ENCODE measurements at places on chromosomes 7 and 10.

DNA sequence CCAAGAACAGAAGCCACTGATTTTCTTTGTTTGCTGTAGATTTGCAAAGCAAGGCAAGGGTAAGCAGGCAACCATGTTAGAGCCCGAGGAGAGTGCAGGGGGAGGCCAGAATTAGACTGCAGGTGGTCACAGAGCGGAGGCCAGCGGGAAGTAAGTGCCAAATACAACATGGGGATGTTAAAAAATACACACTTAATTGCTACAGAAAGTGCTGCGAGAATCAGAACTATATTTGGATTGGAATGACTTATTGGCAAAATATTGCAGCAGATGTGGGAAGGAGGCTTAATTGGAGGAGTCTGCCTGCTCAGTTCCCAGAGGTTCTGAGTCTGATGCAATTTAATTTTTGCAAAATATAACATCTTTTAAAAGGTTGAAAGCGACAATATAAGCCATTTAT lies 49.7 kb upstream of the ADCY1 start:
- no peak overlapping the region for H3K27ac ChIP-seq
- no peaks in the 10 kb centered on the region for H3K4me1 ChIP-seq
- no peaks in the 10 kb centered on the region for H3K36me3 ChIP-seq
- no peaks in the 10 kb centered on the region for H3K27me3 ChIP-seq

GRCh38 chr7:130063036-130063435 lies 7.3 kb upstream of the KLHDC10 start:
- H3K4me3 ChIP-seq, result no peak overlapping the region
- no peaks in the 10 kb centered on the region for H3K36me3 ChIP-seq
- no peak overlapping the region for H3K27ac ChIP-seq
- no peaks in the 10 kb centered on the region for H3K4me1 ChIP-seq
- DNase-seq, result no peak

- H3K4me3 ChIP-seq, result no peak overlapping the region
- no peak overlapping the region for H3K27ac ChIP-seq
- H3K36me3 ChIP-seq, result no peaks in the 10 kb centered on the region
- no peaks in the 10 kb centered on the region for H3K27me3 ChIP-seq
- H3K4me1 ChIP-seq, result peaks cover 7% of the 10 kb centered on the region
These were observed 54.3 kb downstream of the BMPER start for GRCh38 chr7:33959676-33960075.

DNA sequence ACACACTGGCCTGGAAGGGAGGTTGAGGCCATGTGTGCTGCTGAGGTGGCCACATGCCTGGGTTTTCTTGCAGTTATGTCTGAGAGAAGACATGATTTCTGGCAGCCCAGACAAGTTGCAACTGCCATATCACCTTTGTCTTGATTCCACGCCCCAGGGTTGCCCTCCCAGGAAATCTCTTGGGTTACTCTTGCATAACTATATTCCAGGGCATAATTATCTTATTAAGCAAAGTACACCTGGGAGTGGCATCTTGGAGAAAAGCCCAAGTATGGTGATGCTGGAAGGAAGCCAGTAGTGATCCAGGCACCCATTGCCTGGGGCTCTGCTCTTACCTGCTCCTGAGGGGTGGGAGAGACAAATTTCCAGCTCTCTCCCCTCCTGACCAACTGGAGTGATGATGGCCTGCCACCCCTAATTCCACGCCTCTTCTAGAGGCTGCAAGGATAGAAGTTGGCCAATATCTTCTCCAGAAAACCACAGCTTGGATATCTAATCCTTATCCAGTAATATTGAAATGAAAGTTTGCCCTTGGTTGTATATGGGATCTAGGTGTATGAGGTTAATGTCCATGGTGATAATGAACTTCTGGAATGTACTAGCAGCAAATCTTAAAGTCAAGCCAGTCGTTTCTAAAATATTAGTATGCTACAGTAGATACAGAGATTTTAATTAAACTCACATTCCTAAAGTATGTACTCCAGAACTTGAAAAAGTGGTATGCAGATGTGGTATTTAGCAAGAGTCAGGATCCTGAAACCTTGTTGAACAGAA lies 5.0 kb downstream of the AKR1B10 start:
- no peak for DNase-seq
- peaks cover 19% of the 10 kb centered on the region for H3K4me1 ChIP-seq
- H3K36me3 ChIP-seq, result no peaks in the 10 kb centered on the region
- H3K27ac ChIP-seq, result no peak overlapping the region
- no peak overlapping the region for H3K4me3 ChIP-seq

GRCh38 chr7:27680610-27681009 lies 17.9 kb upstream of the HIBADH start:
- peaks cover 18% of the 10 kb centered on the region for H3K4me1 ChIP-seq
- DNase-seq, result no peak
- no peaks in the 10 kb centered on the region for H3K36me3 ChIP-seq
- H3K4me3 ChIP-seq, result no peak overlapping the region

- DNase-seq, result no peak
- H3K27ac ChIP-seq, result no peak overlapping the region
- H3K4me3 ChIP-seq, result no peak overlapping the region
- H3K36me3 ChIP-seq, result no peaks in the 10 kb centered on the region
These were observed 167.6 kb downstream of the SNX13 start for GRCh38 chr7:17772581-17773288.

GRCh38 chr7:31475368-31475767 lies 38.5 kb upstream of the ITPRID1 start:
- H3K36me3 ChIP-seq, result no peaks in the 10 kb centered on the region
- H3K4me3 ChIP-seq, result no peak overlapping the region
- DNase-seq, result no peak

- DNase-seq, result no peak
- no peak overlapping the region for H3K4me3 ChIP-seq
- H3K36me3 ChIP-seq, result no peaks in the 10 kb centered on the region
- no peak overlapping the region for H3K27ac ChIP-seq
- H3K4me1 ChIP-seq, result peaks cover 23% of the 10 kb centered on the region
- H3K27me3 ChIP-seq, result no peaks in the 10 kb centered on the region
These were observed 1.0 kb upstream of the PLAC9 start for GRCh38 chr10:80131499-80131901.

DNA sequence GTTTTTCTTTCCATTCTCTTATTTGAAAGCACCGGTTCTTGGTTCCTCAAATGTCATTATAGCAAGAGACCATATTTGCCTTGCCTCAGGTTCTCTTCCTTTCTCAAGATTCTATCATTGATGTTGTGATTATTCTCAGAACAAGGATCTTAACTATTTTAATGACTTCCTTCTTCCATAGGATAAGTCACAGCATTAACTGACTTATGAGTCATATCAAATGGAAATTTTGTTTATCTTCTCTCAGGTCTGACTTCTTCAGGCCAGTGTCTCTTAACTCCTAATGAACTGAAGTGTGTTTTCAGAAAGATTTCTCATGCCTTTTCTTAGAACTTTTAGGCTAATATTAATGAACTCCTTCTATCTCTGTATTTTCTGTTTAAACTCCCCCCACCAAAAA lies 794.6 kb upstream of the LRRN3 start:
- no peaks in the 10 kb centered on the region for H3K27me3 ChIP-seq
- no peaks in the 10 kb centered on the region for H3K4me1 ChIP-seq
- DNase-seq, result no peak
- no peak overlapping the region for H3K4me3 ChIP-seq
- no peak overlapping the region for H3K27ac ChIP-seq
- H3K36me3 ChIP-seq, result no peaks in the 10 kb centered on the region

DNA sequence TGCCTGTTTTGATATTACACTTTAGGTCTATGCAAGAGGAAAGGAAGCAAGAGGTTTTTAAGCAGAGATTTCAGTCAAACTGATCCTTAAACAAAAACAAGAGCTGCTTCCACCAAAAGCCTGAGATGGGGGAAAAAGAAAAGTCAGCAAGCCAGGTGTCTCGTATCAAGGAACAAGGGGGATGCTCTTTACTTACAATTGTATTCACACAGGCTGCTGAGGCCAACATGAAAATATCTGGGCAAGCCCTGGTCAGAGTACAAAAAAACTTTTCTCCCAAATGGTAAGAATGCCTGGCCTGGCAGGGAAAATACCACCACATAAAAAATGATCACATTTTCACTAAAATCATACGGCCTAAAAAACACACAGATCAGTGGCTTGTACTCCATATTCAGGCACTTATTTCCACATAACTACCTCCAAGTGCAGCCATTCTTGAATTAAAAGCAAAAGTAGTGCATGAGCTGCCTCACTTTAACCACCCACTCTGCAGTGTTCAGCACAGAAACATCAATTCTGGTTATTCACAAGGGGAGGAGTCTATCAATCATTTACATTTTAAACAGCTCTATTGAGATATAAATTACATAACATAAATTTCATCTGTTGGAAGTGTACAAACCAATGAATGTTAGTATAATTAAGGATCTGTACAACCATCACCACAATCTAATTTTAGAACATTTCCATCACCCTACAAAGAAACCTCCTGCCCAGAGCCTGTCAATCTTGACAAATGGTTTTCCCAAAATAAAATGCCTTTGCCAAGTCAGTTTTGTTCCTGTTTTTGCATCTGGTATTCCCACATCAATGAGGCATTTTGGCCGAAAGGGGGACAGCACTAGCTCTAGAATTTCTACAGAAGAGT lies 70.2 kb downstream of the GRB10 start:
- no peak overlapping the region for H3K27ac ChIP-seq
- no peak overlapping the region for H3K4me3 ChIP-seq
- no peak for DNase-seq
- H3K4me1 ChIP-seq, result peaks cover 31% of the 10 kb centered on the region
- H3K36me3 ChIP-seq, result no peaks in the 10 kb centered on the region

- no peak for DNase-seq
- H3K27me3 ChIP-seq, result no peaks in the 10 kb centered on the region
- peak overlapping the region; percentile 62 for H3K4me3 ChIP-seq
- no peaks in the 10 kb centered on the region for H3K36me3 ChIP-seq
These were observed 3.9 kb downstream of the ZNF503 start for GRCh38 chr10:75397496-75398199.

- H3K36me3 ChIP-seq, result no peaks in the 10 kb centered on the region
- no peak overlapping the region for H3K27ac ChIP-seq
- H3K4me1 ChIP-seq, result peaks cover 11% of the 10 kb centered on the region
- H3K27me3 ChIP-seq, result no peaks in the 10 kb centered on the region
These were observed 12.4 kb upstream of the SMARCD3 start for GRCh38 chr7:151260883-151261282.

- no peaks in the 10 kb centered on the region for H3K36me3 ChIP-seq
- H3K27me3 ChIP-seq, result no peaks in the 10 kb centered on the region
These were observed 127.6 kb downstream of the ACTR3B start for GRCh38 chr7:152887191-152887590.

DNA sequence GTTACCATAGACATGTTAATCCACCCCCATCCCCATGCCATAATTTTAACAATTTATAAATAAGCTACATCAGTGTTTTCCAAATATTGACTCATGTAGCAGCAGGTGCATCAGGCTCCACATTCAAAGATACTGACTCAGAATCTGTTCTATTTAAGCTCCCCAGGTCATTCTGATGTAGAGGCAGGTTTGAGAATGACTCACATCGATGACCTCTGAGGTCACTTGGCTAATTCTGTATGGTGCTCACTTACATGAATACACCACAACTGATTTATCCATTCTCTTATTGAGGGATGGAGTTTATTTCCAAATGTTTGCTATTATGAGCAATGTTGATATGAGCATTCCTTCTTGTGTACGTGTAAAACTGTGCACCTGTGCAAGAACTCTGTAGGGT lies 1159.0 kb downstream of the TYW1 start:
- H3K27ac ChIP-seq, result no peak overlapping the region
- no peaks in the 10 kb centered on the region for H3K36me3 ChIP-seq
- no peak for DNase-seq
- no peaks in the 10 kb centered on the region for H3K27me3 ChIP-seq
- no peak overlapping the region for H3K4me3 ChIP-seq

DNA sequence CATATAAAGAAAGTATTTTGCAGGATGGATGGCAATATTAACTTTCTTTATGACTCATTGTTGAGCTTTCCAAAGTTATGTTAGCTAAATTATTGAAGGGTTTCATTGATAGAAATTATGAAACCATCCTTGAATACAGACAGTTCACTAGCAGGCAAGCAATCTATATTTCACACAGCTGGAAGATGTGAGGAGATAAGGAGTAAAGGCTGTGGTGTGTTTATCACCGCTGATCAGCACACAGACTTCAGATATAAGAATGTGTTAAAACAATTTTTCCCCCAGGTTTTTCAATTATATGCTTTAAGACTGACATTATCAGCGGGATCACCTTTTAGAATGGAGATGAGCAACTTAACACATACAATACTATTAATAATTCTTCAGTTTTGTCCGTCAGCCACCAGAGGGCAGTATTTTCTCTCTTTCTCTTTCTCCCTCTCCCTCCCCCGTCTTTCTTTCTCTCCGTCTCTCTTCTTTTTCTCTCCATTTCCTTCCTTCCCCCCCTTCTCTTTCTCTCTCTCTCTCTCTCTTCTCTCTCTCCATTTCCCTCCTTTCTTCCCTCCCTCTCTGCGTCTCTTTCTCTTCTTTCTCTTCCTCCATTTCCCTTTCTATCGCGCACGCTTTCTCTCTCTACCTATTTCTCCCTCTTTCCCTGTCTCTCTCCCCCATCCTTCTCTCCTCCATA lies 62.9 kb upstream of the FAM171A1 start:
- H3K27ac ChIP-seq, result no peak overlapping the region
- H3K4me1 ChIP-seq, result peaks cover 3% of the 10 kb centered on the region
- no peak for DNase-seq
- no peaks in the 10 kb centered on the region for H3K27me3 ChIP-seq
- H3K36me3 ChIP-seq, result no peaks in the 10 kb centered on the region
- H3K4me3 ChIP-seq, result peak overlapping the region; percentile 11

DNA sequence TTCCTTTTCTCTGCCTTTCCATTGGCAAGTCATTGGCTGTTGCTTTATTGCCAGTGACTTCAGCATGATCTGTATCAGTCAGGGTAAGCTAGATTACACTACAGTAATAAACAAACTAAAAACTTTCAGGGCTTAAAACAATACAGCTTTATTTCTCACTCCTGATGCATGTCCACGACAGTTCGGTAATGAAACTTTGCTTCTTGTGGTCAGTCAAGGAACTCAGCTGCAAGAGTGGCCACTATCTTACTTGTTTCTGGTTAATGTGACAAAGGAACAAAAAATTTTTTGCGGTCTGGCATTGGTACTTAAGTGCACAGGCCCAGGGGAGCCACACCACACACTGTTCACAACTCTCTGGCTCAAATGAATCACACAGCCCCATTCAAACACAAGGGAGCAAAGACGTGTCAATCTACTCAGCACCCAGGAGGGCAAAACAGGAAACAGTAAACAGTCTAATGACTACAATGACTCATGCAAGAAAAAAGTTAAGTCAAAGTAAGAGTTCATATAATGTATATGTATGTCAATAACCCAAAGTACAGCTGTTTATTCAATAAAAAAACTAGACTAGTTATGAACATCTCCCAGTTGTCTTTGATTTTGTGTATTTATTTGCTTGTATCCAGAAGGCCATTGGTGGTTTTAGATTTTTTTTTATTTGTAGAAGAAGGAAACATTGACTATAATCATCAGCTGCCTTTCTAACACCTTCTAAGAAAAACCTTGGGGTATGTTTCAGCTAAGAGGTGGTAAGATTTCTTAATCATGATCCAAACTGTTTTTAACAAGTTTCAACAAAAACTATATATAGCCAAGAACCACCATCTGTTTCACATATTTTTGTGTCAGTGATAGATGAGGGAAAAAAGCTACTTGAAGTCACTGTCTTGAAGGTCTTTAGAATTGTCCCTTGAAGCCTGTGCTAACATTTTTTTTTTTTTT lies 134.4 kb upstream of the FAM3C start:
- no peaks in the 10 kb centered on the region for H3K36me3 ChIP-seq
- no peaks in the 10 kb centered on the region for H3K27me3 ChIP-seq
- DNase-seq, result no peak
- H3K4me3 ChIP-seq, result no peak overlapping the region
- H3K27ac ChIP-seq, result peak overlapping the region; percentile 19
- H3K4me1 ChIP-seq, result peaks cover 10% of the 10 kb centered on the region

- no peaks in the 10 kb centered on the region for H3K27me3 ChIP-seq
- H3K27ac ChIP-seq, result no peak overlapping the region
- no peak overlapping the region for H3K4me3 ChIP-seq
- DNase-seq, result no peak
- H3K4me1 ChIP-seq, result no peaks in the 10 kb centered on the region
These were observed 40.6 kb downstream of the MICALL2 start for GRCh38 chr7:1418505-1419309.
